Psoas muscle (tissue), 8 donors: ENCODE measurements at places on chromosomes 16 and 17. TPM values are rescaled to one million over a fixed set of nuclear protein-coding genes. Genes with fewer than 3 reads are reported as not detected.

GRCh38 chr16:56789360-56789759 lies 59.4 kb downstream of the NUP93 start:
- no peak for DNase-seq

- DNase-seq: no peak
Measured at GRCh38 chr16:4314532-4315185, 1.2 kb upstream of the GLIS2 start.

DNA sequence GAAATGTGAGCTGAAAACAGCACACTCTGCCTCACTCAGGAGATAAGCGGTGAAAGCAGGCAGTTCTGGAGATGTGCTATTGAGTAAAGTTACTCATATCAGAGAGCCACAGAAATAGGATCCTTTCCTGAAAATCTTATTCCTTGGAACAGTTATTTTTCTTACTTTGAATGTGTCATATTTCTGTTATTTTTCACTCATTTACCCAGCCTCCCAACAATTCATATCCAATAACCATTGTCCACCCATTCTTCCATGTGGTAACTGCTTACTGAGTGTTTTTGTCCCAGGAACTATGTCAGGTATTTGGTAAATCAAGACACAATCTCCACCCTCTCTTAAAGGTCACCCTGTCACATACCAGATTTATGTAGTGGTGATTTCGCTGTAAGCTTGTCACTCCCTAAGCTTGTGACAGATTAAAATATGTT lies 144.9 kb downstream of the PARN start:
- DNase-seq: no peak

DNA sequence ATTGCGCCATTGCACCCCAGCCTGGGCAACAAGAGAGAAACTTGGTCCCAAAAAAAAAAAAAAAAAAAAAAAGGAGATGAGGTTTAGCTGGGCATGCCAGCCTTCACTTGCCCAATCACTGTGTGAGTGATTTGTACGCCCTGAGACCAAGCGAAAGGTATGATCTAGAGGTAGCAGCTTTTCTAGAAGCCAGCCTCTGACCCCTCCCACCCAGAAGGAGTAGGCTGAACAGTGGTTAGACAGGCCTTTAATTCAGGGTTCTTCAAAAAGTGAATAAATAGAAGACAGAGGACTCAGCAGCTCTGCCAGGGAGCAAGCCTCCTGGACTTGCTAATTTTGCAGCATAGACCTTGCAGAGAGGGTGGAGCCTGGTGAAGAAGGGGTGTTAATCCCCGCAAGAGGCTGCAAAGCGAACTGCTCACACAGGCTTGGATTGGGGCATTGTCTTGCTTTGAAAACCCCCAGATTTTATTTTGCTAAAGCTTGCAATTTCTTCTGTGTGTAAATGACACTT lies 7.1 kb upstream of the CYTH1 start:
- no peak for DNase-seq

DNA sequence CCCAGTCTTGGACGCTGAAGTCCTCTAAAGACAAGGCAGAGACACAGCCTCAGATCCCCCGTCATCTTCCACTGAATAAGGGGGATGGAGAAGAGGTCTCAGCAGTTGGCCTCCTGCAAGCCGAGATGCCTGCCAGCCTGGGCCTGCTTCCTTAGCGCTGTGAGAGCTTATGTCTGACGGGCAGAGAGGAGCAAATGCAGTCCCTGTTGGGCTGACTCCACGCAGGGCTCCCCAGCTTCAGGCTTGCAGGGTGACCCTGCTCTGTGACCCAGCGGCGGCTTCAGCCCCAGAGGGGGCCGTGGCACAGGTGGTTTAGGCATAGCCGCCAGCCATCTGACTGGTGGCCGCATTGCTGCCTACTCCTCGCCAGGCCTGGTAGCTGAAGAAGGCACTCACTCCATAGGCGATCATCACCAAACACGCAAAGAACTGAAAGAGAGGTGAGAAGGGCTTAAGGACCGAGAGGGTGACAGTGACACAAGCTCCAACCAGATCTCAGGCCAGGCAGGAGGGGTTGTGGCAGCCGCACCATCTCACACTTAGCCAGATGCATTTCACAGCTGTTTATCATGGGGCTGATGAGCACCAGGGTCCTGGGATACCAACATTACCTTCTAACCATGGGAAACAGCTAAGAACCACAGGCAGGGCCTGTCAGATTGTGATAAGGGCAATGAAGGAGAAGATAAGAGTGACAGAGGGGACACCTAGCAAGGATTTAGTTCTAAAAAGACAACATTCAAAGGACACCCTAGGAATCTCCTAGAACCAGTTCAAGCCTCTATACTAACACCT lies 11.7 kb downstream of the ARL2BP start:
- DNase-seq: no peak

DNA sequence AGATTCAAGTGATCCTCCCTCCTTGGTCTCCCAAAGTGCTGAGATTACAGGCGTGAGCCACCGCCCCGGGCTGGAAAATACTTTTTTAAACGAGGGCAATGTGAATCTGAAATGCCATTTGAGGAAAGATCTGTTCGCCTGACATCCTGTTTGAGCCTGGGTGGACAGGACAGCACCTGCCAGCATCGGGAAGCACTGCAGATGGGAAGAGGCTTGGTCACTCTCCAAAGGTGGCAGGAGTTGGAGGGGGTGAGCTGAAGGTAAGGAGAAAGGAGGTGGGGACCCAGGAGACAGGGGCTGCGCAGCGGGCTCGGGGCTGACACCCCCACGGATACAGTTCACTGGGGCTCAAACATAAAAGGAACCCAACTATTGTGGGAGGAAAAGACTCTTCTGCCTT lies 3.9 kb upstream of the BIRC5 start:
- DNase-seq: no peak

GRCh38 chr17:43982171-43982570 lies 22.3 kb upstream of the NAGS start:
- DNase-seq: no peak

DNA sequence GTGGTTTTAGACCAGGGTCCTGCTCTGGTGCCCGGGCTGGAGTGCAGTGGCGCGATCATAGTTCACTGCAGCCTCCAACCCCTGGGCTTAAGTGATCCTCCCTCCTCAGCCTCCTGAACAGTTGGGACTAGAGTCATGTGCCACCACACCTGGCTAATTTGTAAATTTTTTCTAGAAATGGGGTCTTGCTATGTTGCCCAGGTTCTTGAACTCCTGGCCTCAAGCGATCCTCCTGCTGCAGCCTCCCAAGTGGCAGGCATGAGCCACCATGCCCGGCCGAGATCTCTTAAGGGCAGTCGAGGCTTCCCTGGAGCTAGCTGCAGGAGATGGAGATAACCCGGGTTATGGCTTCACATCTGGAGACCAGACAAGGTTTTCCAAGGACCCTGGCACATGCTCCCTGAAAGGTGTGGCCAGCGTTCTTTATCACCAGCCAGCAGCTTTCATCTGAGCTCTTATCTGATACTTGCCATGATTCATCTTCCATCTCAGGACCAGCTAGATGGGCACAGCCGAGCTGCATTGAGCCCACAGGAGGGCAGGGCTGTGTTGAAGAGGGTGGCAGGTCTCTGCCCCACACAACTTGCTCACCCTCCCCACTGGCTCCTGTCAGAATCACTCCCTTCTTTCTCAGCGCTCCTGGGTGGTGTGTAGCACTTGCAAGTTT lies 28.6 kb downstream of the SCNN1B start:
- no peak for DNase-seq

GRCh38 chr17:80099291-80100034 lies 1.9 kb upstream of the GAA start:
- DNase-seq: peak; percentile 50

DNA sequence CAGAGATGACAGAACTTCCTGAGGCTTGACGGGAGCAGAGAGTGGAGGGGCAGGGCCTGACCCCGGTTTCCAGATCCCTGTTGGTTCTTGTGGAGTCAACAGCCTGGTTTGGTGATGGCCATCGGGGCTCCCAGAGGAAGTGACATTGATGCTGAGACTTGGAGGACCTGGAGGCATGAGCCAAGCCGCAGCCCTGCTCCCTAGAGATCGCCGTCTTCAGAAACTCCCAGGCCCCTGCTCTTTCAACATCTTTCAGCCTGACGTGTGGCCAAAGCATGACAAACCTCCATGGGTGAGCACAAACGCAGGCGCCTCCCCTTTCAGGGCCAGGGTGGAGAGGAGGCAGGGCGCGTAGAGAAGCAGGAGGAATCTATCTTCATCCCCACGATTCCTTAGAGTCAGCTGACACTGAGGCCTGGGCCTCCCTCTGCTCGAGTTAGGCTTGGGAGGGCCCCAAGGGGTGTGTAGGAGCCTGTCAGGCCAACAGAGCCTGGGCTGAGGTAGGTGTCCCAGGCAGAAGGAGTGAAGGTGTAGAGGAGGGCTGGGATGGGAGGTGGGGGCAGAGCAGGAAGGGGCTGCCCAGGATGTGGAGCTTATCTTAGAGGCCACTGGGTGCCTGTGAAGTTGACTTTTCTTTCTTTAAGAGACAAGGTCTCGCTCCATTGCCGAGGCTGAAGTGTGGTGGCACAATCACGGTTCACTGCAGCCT lies 56.1 kb upstream of the MED9 start:
- DNase-seq: peak; percentile 87

DNA sequence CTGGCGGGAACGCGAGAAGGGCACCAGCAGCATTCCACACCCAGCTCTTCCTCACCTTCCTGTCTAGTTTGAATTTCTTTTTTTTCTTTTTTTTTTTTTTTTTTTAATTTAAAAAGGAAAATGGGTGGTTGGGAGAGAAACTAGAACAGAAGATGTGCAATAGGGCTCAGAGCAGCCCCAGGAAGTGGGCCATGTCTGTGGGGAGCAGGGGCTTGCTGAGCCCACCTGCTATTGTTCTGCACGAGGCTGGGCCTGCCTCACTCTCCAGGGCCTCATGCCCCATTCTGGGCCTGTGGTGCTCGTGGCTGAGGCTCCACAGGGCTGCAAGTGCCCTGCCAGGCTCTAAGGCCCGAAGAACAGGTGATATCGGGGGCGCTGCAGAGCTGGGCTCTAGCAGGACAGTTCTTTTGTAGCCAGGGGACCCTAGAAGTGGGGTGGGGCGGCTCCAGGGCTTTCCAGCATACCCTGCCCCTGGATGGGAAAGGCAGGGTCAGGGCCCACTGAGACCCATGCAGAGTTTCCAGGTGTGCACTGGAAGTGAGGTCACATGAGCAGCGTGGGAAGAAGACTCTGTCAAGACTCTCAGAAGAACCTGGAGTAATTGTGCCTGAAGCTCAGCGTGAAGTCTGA lies 12.4 kb downstream of the MRPL27 start:
- no peak for DNase-seq

- no peak for DNase-seq
Measured at GRCh38 chr17:75094871-75095399, 7.2 kb downstream of the SLC16A5 start.

GRCh38 chr16:67731753-67732095 lies 12.6 kb upstream of the GFOD2 start:
- DNase-seq: no peak

GRCh38 chr16:46961373-46962353 lies 11.8 kb downstream of the DNAJA2 start:
- DNase-seq: no peak

DNA sequence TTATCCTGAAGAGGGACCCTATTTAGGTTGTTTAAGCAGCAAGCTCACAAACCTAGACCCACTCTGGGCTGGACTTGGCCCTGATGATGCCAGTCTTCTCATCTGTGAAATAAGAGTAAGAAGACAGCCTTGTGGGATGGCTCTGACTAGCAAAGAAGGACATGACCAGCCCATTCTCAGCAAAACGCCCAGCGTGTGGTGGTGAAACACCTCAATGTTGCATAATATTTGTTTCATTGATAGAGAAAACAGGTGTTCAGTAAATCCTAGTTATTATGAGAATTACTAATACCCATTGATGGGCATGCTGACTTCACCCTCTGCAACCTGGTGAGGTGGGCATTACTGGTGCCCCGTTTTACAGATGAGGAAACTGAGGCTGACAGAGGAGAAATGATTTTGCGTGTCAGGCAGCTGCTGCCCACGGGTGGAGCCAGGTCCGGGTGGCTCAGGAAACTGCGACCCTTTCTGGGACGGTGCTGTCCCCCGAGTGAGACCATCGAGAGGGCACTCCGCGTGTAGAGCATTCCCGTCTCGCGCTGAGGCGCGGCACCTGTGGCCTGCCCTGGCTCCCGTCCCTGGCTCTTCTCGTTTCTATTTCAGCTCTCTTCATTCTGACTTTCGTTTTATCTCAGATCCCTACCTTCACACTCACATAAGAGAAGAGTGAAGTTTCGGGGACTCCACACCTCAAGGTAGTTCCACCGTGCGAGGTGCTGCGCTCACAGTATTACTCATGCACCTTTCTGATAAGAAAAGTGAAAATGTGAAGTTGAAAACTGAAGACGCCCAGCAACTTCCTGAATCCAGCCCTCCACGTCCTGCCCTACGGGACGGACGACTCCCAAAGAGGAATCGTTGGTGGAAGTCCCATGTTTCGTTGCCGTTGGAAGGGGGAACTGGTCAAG lies 48.5 kb downstream of the IRF8 start:
- DNase-seq: no peak

DNA sequence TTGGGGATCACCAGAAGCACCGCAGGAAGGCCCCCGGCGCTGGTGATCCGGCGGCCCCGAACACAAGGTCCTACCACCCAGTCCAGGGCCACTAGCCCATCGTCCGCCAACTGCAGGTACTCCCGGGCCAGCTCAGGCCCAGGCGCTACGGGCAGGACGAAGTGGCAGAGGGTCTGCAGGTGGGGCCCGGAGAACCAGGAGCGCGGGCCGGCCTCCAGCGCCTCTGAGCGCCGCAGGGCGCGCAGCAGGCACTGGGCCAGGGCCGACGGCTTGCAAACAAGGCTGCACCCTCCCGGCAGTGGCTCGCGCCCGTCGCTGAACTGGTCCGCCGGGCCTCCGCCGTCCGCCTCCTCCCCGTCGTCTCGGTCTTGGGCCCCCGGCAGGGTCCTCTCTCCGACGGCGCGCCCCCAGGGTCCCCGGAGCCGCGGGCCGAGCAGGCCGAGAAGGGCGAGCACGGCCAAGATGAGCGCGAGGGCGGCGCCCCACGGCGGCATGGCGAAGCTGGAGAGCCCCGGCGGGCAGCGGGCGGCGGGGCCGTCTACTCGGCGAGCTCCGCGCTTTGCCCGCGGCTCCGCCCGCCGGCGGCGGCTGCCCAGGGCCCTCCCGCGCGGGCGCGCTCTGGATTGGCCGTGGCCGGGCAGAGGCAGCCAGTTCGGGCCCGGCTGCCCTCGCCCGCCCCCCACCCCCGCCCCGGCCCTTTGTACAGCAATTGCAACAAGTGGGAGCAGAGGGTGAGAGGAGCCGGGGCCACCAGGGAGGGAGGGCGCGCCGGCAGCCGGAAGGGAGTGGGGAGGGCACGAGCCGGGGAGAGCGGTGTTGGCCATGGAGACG lies at the start of gene ABHD15:
Gene ABHD15, minus strand, starts transcription at position 565 of the 831 bp plus-strand sequence. Its CDS starts 71 bp downstream, at position 494.
- peak; percentile 79 for DNase-seq

GRCh38 chr16:54203384-54203783 lies 83.2 kb downstream of the IRX3 start:
- no peak for DNase-seq

- no peak for DNase-seq
Measured at GRCh38 chr17:49795372-49795771, 6.9 kb downstream of the KAT7 start.

NDUFB10 gene
- total RNA-seq: 373 TPM

NPIPB13 gene
- 6.5 TPM for total RNA-seq

USH1G gene
- not detected for total RNA-seq

MGAT5B gene
- 0.06 TPM for total RNA-seq

CLEC10A gene
- total RNA-seq: 4.9 TPM

EVPLL gene
- total RNA-seq: not detected

KRT36 gene
- total RNA-seq: not detected

KCTD19 gene
- total RNA-seq: not detected
